ENCODE measurements at places on chromosomes 12 and 14.
A peak's percentile ranks its signal among the peaks of the same experiment; 100 is the strongest.

- DNase-seq, result no peak
Observed at GRCh38 chr12:63090716-63091115, 60.3 kb downstream of the AVPR1A start.

DNA sequence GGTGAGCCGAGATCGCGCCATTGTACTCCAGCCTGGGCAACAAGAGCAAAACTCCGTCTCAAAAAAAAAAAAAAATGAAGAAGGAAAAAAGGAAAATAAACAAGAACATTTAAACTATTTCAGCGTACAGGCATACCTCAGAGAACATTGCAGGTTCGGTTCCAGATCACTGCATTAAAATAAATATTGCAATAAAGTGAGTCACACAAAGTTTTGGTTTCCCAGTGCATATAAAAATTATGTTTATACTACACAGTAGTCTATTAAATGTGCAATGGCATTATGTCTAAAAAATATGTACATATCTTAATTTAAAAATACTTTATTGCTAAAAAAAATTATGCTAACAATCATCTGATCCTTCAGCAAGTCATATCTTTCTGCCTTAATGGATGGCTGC, 53.5 kb upstream of the PLEKHG6 start:
- DNase-seq, result no peak

GRCh38 chr14:68703093-68703492, 89.8 kb downstream of the ZFP36L1 start:
- peak; percentile 15 for DNase-seq

GRCh38 chr14:99939421-99939820, 125.8 kb upstream of the EVL start:
- no peak for DNase-seq

DNA sequence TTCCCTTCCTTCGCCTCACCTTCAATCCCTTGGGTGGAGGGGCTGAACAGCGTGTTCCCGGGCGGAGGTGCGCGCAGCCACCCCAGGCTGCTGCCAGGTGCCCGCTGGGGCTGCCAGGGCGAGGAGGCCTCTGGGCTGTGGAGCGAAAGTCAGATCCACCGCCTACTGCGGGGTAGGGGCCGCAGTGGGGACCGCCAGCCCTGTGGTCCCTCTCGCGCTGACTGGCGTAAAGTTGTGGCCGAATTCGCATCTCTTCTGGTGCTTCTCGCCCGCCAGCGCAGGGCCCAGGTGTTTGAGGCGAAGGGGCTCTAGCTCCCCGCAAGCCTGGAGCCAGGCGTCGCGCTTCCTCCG, 6.9 kb upstream of the HOXC4 start:
- no peak for DNase-seq

DNA sequence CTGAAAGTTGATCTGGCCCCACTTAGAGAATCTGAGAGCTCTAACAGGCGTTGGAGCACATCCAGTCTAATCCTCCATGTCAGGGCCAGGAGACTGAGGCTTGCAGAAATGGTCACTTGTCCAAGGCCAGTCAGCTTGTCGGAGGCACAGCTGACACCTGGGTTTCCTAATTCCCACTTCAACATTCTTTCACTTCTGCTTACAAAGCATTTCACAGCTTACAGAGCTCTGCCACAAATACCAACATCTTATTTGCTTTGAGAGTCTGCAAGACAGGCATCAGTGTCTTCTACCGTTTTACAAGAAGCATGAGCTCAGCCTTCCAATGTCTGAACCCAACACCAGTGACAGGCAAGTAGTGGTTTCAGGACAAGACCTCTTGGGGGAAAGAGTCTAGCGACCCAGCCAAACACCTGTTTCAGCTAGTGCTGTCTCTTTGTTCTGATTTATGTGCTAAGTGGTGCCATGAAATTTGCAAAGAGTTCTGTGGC, 31.8 kb downstream of the ISCA2 start:
- no peak for DNase-seq

DNA sequence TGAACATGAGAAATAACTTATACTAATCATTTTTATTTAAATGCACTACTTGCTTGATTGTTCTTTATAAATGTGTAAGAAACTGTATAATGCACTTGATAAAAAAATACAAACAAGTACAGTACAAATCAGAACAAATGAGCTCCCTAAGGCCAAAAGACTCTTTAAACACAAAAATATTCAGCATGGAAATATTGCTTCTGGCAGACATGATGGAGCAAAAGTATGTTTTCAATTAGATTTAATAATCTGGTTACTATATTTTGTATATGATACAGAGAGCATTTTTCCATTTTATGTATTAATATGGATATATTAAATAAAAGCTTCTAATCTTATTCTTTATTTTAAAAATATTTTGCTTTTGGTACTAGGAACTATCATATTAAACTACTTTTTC, 800.2 kb upstream of the LRFN5 start:
- DNase-seq, result no peak

- DNase-seq, result peak; percentile 1
Observed at GRCh38 chr14:58904776-58905175, 267.0 kb downstream of the DACT1 start.

DNA sequence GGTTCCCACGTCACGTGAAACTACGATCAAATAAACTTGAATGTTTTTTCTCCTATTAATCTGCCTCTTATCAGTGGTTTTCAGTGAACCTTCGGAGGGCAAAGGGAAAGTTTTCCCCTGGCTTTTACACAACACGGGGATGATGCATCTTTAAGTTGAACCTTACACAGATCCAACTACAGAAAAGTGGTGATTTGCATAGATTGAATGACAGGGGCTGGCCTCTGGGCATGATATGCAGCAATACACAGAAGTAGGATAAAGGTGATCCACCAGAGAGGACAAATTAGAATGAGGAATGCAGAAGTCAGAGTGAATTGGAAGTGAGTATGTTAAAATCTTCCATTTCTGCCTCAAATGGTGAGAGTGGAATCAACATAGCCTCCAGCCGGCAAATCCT, 11.6 kb downstream of the GSG1 start:
- DNase-seq, result no peak

DNA sequence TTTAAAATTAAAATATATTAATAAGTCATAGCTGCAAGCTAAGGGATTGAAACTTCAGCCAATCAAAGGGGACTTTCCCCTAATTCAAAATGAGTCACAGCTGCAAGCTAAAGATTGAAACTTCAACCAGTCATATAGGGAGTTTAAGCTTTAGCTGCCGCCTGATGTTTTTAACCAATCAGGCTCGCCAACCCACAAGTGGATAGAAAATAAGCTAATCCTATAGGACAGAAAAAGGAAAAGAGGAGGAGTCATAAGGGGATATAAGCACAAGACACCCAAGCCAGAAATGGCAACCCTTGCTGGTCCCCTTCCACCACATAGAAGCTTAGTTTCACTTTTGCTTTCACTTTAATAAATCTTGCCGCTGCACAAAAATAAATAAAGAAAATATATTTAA, 1154.6 kb downstream of the GALC start:
- no peak for DNase-seq

- no peak for DNase-seq
Observed at GRCh38 chr14:55265197-55265596, 6.0 kb upstream of the FBXO34 start.

All from amniotic stem cell (primary cell).